Renal cortical epithelial cell (primary cell): ENCODE measurements at places on chromosomes 3 and 15. TPM values are rescaled to one million over a fixed set of nuclear protein-coding genes. Genes with fewer than 3 reads are reported as not detected.

DNA sequence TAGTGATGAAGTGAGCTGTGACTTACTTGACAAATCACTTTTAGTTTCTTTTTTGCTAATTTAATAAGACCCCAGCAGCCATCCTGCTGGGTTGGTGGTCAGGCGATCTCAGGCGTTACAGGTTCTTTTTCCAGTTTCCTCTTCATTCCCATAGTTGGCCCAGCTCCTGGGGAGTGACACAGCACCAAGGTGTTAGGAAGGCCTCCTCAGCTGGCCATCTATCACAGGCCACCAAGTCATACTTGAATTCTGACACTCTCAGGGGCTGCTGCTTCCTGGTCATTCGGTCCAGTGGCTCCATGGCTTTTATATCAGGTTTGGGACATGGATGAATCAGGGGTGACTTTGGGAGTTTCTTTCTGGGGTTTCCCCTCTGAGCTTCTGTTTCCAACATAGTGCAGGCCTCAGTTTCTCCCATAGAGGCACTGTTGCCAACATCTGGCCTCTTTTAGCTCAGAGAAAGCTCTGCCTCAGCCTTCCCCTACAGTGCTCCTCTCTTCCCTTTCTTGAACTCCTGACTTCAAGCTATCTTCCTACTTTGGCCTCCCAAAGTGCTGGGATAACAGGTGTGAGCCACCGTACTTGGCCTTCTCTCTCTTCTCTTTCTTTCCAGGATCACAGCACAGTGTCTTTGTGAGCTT lies 211.8 kb downstream of the NR2F2 start:
- DNase-seq = no peak

DNA sequence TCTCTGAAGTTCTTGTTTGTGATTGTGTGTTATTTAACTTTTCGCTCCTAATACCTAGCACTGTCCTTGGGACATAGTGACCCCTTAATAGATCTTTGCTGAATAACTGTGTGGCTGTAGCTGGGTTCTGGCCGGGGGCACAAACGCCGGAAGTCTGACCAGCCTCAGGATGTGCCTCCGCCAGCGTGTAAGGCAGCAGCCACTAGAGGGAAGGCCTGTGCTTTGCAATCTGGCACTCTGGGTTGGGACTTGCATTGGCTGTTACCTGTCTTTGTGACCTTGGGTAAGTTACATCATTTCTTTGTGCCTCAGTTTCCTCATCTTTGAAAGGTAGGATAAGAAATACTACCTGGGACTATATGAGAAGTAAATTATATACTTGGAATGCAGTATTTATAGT lies 158.7 kb downstream of the GHSR start:
- no peak for DNase-seq

DNA sequence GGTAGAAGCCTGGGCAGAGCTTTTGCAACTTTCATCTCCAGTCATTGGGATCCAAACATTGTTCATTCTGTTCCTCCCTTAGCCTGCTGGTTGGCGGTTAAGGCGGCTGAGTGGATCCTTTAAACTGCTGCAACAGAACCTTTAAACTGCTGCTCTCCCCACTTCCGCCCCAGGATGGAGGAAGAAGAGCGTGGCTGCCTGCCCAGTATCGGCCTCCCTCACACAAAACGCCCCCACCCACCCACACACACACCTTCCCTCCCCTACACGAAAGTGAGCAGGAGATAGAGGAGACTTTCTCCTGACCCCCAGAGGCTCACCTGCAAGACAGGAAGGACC lies 460 bp upstream of the ZMAT3 start:
- no peak for DNase-seq

DNA sequence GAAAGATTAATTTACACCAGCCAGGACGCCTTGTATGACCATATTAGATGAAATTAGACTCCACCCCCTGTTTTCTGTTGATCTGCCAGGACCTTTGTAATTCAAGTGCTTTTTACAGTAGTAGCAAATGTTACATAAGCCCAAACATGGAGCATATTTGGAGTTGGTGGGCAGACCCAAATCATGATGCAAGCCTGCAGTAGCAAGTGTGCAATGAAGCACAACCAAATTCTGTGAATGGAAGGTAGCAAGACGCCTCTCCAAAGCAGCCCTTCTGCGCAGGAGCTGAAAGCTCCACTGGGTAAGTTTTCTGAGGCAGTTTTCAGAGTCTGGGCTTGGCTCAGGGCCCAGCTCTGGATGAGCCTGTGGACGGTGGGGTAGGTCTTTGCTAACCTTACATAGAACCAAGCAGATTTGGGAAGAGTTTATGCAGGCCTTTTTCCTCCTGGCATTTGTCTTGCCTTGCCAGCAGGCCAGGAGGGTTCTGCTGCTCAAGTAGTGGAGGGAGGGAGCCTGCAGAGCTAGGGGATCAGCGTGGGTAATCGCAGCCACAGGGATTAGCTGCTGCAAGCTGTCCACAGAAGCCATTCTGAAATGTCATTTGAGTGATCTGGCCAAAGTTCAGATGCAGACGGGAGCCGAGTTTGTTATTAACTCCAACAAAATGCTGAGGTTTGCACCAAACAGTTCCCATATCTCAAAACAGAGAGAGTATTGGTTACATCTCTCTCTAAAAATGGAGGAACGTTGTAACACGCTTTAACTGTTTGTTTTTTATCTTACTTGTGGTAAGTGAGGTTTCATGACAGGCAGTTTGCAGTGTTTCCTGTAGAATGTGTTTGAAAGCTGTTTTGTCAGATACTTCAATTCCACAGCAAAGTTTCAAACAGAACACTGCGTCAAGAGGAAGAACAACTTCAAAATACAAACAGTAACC lies 55.4 kb downstream of the PSMD6 start:
- peak; percentile 86 for DNase-seq

DNA sequence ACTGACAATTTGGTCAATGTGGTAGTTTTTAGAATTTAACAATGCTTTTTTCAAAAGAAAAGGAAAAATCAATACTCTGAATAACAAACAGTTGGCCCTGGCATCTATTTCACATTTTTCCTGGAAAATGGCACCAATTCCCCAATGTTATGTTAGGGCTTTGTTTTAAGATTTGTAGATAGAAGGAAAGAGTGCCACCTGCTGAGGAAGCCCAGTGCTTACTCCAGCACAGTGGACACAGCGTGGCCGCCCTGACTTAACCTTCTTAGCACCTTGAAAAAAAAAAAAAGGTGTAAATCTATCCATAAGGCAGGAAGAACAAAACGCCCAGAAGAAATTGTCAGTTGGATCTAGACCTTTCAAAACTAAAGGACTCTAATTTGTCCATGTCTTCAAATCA lies 110.7 kb upstream of the CNTN4 start:
- peak; percentile 58 for DNase-seq

- DNase-seq = peak; percentile 53
These were observed 5.7 kb upstream of the CCDC80 start for GRCh38 chr3:112646623-112647022.

DNA sequence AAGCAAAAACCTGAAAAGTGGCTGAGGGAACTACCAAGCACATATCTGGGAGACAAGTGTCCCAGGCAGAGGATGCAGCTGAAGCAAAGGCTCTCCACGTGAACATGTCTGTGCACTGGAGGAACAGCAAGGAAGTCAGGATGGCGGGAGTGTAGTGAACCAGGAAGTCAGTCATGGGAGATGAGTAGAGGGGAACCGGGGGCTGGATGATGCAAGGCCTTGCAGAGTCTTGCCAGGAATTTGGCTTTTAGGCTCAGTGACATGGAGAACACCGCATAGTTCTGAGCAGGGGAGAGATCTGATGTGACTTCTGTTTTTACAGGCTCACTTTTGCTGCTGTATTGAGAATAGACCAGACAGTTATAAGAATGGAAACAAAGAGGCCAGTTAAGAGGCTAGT lies 19.0 kb downstream of the C2CD4A start:
- DNase-seq = peak; percentile 57

DNA sequence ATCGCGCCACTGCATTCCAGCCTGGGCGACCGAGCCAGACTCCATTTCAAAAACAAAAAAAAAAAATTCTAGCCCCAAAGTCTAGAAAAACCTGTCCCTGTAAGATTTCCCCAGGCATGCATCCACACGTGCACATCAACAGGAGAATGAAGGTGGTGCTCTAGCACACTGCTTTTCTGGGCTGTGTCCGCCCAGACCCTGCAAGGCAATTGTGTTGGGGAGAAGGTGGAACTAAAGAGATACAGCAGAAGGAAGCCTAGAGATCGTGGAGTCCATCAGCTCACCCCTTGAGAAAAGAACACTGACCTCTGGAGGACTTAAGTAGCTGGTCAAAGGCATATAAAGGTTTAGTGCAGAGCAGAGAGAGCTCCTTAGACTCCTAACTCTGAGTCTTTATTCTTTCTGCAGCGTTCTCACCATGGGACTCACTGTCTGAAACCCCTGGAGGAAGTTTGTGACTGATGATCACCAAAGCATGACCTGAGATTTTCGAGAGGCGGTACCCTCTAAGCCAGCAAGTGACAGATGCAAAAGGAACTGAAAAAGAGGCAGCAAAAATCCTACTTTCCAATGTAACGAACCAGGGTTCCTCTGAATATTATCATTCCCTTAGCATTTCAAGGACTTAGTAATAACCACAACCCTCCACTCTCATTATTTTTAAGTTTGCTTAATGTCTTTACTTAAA lies 179.8 kb downstream of the MEX3B start:
- no peak for DNase-seq

DNA sequence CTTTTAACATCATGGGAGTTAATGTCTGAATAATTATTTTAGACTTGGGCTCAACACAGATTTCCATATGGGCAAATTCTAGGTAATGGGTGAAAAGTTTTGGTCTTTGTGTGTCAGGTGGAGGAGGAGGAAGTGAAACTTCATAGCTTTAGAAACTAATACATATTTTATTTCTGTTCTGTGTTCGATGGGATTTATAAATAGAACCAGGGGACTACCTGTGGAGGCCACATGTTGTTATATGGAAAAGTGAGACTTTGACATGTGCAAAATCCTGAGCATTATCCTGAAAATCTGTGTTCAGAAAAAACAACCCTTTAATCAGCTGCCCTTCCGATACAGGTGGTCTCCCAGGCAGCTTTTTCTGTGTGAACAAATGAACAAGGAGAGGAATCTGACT lies 209.5 kb downstream of the SOX2 start:
- no peak for DNase-seq

Gene HAUS2
- total RNA-seq = 35.3 and 92.9 TPM in 2 replicates

Gene LRTM1
- total RNA-seq = not detected in 2 replicates
